Testis (tissue), 5 donors: ENCODE measurements at places on chromosomes 2 and 18. TPM values are rescaled to one million over a fixed set of nuclear protein-coding genes. Genes with fewer than 3 reads are reported as not detected.
A peak's percentile ranks its signal among the peaks of the same experiment; 100 is the strongest.

The FOXD4L1 gene
- total RNA-seq, result 0.19 TPM

GRCh38 chr2:68185541-68186164, 28.0 kb downstream of the PNO1 start:
- peak; percentile 50 for DNase-seq

The LRRTM4 gene
- total RNA-seq, result 0.08 TPM

DNA sequence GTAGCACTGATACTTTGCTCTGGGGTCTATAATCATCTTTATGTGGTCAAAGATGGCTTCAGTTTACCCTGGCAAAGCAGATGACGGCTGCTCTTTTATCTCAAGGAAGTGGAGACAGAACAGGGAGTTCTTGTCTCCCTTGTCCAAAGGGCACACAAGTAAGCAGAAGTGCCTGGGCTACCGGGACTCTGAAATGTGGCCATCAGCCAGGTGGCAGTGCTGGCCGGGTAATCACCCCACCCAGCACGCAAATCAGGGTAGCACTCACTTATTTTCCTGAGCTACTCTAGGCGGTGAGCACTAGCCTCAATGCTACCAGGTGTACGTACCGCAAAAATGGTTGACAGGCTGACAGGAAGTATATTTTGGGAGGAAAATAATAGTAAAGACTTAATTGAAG, 119.7 kb upstream of the ETAA1 start:
- DNase-seq, result no peak

DNA sequence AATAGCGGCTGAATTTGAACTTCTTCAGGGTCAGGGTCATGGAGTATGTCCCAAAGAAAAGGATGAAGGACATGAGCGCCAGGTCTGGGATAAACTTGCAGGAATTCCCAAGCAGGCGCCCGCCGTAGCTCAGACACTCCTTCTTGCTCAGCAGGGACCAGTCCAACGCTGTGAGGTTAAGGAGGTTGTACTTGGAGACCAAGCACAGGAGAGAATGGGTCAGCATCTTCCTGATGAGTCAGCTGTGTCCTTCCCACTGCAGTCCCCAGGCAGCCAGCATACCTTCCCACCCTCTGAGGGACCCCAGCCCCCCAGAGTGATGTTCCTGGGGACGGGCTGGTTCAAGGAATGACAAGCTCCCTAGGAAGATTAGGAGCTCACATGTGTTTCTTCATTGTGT, 40.9 kb downstream of the MTHFD2 start:
- no peak for DNase-seq

The ODC1 gene
- total RNA-seq, result 321 TPM

The TRIM43B gene
- not detected for total RNA-seq

DNA sequence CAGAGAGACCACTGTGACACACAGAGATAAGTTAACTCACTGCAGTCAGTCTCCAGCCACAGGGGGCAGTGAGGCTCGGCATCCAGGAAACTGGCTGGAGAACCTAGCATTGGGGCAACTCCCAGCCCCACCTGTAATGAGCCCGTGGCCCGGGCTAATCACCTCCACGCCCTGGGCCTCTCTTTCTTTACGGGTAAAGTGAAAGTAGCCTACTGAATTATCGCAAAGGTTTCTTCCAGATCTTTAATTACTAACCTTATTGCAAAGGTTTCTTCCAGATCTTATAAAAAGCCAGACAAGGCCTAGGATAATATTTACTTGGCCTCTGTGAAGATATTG, 45.7 kb upstream of the ACAA2 start:
- DNase-seq, result no peak

The KLHL30 gene
- total RNA-seq, result 0.37 TPM

DNA sequence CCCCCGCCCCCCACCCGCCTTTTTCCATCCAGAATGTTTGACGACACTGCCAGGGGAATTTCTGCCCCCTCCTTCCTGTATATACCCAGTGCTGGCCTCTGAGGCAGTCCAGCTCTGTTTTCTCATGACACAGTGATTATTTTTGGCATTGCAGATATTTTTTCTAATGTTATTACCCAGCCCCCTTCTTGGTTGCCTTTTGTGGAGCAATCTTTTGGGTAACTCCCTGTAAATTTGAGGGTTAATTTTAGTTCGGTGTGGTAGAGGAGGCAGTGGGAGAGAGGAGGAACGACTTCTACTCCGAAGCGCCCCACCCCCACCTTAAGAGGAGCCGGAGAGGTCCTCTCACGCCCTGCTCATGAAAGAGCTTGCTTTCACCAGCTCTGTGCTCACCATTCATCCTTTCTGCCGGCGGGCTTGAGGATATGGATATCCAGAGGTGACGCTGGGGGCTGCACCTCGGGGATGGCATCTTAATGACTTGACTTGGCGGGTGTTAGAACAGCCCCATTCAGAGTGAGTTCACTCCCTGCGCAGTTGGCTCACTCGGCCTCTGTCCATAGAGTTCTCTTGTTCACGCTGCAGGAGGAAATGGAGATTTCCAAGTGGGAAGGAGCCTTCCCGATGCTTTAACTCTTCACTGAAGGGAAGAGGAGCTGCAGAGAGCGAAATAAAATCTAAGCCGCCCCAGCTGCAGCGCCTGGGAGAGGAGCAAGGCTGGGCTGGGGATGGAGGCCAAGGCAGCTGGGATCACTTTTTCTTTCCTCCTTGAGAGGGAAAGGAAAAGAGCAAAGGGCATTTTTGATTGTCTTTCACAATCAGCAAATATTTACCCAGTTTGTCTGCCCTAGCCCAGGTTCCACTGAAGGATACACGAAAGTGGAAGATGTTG, 38.4 kb downstream of the EPAS1 start:
- DNase-seq, result peak; percentile 50

- no peak for DNase-seq
Measured at GRCh38 chr2:88582030-88582429, 45.2 kb downstream of the EIF2AK3 start.

The TFCP2L1 gene
- 5.1 TPM for total RNA-seq

- DNase-seq, result no peak
Measured at GRCh38 chr18:64436111-64436510, 287.2 kb upstream of the LINC00305 start.

GRCh38 chr2:148969659-148970061, 68.8 kb upstream of the LYPD6B start:
- no peak for DNase-seq

GRCh38 chr2:54760310-54760709, 36.8 kb downstream of the EML6 start:
- no peak for DNase-seq

The PDE11A gene
- total RNA-seq, result 3.3 TPM

GRCh38 chr2:61762292-61762691, 91.6 kb downstream of the FAM161A start:
- no peak for DNase-seq

- DNase-seq, result no peak
Measured at GRCh38 chr2:17506736-17507616, 11.3 kb downstream of the RAD51AP2 start.

The COL4A3 gene
- 11.0 TPM for total RNA-seq

GRCh38 chr2:240996834-240997140, 1.6 kb upstream of the SNED1 start:
- DNase-seq, result no peak

- no peak for DNase-seq
Measured at GRCh38 chr2:157447741-157448140, 3.9 kb upstream of the CYTIP start.
